AG10803 (cell line): ENCODE measurements at places on chromosomes 3 and 15.

DNA sequence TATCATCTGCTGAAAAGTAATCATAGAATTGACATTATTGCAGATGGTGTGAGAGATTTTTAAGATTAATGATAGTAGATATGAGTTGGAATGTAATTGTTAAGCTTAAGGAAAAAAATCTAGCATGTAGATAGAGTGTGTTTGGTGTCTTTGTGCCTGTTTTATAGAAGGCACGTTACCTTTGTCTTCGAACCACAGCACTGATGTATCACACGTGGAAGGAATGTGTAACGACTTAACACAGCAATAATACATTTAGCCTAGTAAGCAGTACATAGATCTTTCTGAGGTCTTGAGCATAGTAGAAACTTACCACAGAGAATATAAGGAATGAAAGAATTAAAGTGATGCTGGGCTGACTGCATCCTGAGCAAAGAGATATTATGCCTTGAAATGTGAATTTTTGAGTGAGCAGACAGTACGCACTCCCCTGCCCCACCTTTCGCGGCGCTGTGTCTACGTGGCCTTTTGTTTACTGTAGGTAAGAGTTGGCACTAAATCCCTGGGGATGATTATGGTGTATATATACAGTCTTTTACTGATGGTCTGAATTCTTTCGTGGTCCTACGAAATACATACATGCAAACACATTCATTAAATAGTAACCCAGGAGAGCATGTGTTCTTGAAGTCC lies 217.6 kb upstream of the TOPAZ1 start:
- no peak for DNase-seq

GRCh38 chr3:194617827-194618226 lies 15.4 kb downstream of the TMEM44 start:
- DNase-seq, result peak; percentile 30

DNA sequence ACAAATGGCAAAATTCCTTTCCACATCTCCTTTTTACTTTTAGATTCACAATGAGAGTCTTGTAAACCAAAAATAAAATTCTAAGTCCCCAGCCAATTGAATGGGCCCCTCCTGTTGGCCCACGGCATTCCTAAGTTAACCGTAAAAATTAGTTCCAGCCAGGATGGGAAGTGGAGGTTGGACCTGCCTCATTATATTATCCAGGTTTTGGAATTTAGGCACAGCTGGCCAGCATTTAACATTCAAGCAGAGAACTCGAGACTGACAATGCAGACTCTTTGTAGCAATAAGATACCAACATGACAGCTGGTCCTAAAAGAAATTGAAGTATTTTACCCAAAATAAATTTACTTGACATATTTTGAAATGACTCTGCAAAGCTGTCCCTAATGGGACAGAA lies 321.0 kb upstream of the NAALADL2 start:
- no peak for DNase-seq

GRCh38 chr15:73956743-73957135 lies 30.5 kb downstream of the LOXL1 start:
- peak; percentile 95 for DNase-seq

DNA sequence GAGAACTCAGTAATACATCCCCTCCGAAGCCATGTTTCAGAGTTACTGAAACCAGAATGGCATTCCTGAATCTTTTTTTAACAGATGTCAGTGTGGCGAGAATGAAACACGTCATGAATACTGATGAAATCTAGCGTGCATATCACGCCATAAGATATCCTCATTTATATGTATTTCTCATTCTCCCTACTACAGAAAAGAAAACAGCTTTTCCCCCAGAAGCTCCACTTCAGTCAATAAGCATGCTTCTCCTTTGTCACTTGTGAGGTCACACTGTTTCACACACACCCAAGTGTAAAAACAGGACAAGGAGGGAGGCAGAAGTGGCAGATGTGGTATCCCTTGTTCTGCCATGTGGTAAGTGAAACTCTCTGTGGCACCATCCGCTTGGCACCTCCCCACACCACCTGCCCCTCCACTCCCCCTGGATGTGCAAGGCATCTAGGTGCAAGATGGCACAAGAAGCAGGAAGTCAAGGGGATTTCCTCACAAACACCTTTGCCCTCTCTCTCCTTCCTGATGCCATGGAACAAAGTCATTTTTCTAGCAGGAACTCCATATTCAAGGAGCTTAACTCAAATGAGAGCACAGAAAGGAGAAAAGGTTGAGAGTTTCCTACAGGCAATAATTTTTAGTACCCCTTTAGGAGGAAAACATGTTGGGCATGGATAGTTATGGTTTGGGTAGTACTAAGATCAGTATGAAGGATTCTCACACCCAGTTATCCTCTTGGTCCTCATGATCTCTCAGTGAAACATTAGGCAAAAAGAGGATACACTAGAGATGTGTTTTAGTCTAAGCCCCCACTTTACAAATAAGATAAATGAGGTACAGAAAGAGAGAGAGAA lies 47.5 kb upstream of the FRMD4B start:
- no peak for DNase-seq

GRCh38 chr3:182837855-182838454 lies 44.7 kb downstream of the ATP11B start:
- peak; percentile 50 for DNase-seq

GRCh38 chr3:119637679-119638477 lies 22.5 kb downstream of the POPDC2 start:
- peak; percentile 90 for DNase-seq

DNA sequence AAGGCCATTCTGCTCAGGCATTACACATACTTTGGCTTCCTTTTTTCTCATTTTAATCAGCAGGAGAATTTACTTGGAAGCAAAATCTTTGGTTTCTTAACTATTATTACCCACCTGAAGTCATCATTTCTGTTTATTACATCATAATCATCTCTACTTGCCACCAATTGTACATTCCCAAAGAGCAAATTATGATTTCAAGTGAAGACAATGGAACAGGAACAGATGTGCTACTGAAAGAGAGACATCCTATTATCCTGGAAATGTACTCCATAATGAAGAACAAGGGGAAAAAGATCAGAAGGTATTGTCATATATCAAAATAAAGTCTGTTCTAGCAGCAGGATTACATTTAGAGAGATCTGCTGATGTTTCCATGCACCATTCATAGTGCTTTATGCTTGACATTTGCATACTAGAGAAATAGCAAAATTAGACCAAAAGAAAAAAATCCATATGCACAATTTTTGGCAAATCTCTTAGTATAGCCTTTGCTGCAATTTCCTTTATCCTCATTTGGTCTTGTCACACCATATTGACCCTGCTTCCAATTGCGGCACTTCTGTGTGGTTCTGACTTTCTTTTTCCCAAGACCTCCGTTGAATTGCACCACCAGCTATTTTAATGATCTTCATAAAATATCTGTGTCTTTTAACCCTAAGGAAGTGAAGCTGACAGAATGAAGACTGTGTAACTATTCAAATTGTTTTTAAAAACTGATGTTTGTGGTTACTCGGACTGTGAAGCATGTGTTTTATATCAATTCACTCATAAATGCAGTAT lies 683.8 kb downstream of the ZNF385D start:
- peak; percentile 85 for DNase-seq

- DNase-seq, result peak; percentile 7
These were observed 427.8 kb upstream of the MCTP2 start for GRCh38 chr15:93803421-93804152.

DNA sequence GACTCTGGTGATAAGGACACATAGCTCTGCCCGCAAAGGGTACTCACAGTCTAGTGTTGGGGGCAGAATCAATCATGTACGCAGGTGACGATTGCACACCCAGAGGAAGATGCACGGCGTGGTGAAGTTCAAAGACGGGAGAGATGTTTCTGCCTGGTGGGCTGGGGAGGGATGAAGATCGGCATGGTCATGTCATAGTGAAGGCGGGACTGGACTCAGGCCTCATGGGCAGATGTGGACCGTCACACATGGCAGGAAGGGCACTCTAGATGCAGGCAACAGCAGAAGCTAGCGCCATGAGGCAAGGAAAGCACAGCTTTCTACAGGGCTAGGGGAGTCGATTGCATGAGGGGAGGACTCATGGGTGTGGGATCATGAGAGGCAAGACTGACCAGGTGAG lies 240.6 kb downstream of the OPA1 start:
- DNase-seq, result no peak

- peak; percentile 99 for DNase-seq
These were observed 4.4 kb upstream of the CLDN11 start for GRCh38 chr3:170414202-170414663.

DNA sequence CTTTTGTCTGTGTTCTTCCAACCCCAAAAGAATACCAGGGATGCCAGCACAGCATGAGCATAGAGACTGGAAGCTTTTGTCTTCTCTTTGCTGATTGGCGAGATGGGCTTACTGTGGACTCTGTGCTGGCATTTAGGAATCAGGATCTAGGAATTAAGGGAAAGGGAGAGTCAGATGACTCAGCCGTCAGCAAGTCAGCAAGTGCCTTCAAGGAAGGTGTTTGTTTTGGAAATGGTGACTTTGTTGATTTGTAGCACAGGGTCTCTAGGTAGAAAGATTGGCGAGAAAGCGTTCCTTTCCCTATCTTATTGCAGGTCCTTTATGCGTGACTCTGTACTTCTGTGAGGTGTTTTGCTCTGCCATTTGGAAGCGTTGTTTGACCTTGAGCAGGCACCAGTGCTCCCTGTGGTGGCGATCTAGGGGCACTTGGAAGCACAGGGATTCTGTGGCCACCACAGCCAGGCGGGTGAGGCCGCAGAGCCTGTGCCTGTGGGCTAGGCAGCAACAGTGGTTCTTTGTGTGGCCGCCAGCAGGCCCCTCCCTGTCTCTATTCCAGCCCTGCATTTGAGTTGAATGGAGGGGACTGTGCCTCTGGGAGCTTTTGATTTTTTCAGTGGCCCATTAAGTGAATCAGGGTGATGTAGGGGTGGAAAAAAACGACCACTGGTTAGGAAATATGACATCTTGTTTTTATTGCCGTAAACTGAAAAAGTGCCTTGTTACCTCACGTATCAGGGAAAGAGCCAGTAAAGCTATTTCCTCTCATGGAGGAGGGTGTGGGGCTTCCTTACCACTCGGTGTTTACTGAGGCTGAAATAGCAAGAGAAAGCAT lies 19.0 kb downstream of the FAN1 start:
- DNase-seq, result peak; percentile 53

DNA sequence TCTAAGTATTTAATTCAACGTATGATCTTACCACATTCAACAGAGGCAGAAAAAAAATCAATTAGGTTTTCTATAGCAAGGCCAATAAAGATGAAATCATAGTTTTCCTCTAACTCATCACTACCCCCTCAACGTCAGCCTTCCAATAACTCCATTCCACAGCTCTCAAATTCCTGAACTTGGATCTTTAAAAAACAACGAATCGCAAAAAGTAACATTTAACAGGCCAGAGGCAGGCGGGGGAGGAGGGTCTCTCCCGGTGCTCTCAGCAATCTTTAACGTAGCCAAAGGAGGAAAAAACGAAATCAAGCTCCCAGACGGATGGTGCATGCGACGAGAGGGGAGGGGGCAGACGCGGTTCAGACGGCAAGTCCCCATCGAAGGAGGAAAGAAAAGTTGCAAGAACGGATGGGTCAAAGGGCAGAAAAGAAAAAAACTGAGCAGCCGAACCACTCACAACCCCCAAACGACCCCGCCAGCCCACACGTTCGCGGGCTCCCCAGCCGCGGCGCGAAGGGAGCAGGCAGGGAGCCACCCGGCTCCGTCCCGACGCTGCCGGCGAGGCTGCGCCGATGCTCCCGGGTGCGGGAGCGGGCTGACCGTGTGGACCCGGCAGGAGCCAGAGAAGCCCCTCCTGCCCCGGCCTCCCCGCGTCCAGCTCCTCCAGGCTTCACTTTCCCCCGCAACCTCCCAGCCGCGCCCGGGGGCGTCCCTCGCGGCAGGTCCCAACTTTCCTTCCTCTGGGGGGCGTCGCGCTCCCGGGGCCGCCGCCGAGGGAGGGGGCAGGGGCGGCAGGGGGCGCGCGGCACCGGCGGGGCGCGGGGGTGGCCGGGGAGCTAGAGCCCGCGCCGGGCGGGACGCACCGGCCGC lies 703 bp downstream of the PEAK1 start:
- DNase-seq, result peak; percentile 52

- DNase-seq, result no peak
These were observed 107.8 kb downstream of the PTPRG start for GRCh38 chr3:61669203-61669602.

DNA sequence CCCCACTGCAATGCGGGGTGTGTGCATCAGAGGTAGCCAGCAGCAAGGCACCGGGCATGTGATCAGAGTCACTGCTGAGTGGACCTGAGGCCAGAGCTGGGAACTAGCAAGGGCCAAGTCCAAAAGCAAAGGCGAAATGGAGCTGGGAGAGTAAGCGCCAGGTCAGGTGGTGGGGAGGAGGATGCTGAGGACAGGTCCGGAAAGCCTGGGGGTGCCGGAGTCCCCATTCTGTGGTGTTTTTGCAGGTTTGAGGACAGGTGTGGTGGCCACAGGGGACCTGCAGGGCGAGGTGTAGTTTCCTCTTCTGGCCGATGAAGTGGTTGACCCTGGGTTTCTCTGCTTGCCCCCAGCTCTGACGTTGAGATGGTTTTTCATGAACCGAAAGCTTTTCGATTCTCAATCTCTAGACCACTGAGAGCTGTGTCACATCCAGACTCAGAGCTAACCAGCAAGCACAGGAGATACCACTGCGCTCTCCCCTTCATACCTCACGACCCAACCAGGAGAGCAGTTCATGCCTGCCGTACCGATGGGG lies 35.0 kb upstream of the HES1 start:
- no peak for DNase-seq

DNA sequence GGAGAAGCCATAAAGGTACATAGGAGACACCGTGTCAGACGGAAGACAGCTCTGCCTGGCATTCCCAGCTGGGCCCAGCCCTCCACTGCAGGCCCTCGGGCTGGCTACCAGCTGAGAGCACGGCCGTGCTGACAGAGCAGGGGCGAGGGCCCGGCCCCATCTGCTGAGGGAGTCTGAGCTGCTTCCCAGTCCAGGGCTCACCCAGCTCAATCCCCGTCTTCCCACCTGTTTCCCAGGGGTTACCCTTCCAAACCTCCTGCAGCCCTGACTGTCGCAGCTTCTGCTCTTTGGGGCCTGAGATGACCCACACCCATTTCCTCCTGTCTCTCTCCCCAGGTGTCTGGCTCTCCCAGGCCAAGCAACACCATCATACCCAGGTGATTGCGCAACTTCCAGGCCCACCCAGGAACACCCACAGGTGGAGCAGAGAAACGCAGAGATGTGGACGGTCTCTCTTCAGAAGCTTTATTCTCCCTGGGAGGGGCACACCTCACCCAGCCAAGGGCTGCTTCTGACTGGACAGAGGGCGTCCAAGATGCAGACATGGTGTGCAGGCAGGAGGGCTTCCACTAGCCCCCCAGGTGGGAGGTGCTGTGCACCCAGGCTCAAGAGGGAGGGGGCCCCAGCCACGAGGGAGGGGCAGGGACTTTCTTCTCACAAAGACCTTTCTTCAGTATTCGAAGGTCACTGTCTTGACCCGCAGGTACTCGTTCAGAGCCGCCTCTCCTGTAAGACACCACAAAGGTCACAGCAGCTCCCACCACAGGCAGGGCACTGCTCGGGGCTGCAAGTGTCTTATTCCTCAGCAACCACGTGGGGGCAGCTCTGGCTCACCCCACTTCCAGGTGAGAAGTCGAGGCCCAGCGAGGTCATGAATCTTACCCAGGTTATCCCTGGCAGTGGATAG lies 19.4 kb upstream of the SLC41A3 start:
- DNase-seq, result no peak

- no peak for DNase-seq
These were observed 8.4 kb upstream of the CCDC54 start for GRCh38 chr3:107368654-107369398.

- DNase-seq, result no peak
These were observed 16.1 kb downstream of the FILIP1L start for GRCh38 chr3:100097919-100098783.
